Stimulated activated CD8-positive, alpha-beta memory T cell treated with anti-CD3 and anti-CD28 coated beads, Interleukin-4, amount 100 ng/mL, for 1 hour (primary cell): ENCODE measurements at places on chromosomes 6 and 20.

- no peak for DNase-seq
Observed at GRCh38 chr20:58901488-58902402, 49.2 kb downstream of the GNAS start.

GRCh38 chr6:110474500-110474899, 1.9 kb downstream of the SLC22A16 start:
- DNase-seq, result no peak

DNA sequence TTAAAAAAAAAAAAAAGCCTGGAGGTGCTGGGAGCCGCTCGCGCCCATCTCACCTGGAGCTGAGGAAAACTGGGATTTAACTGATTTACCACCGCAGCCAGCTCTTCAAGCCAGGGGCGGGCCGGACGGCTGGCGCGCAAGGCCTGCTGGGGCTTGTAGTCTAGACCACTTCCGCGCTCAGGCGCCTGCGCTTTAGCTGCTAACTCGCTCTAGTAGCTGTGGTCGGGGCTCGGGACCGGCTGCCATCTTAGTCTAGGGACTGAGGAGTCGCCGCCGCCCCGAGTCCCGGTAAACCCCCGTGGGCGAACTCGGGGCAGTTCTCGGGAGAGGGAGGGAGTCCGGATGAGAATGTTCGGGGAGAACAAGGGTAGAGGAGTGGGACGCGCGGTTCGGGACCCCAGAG, at the start of gene ITCH:
TSS of gene ITCH (plus strand) at position 212 of the 403 bp plus-strand sequence. CDS start 30,539 bp downstream, outside the sequence.
- peak; percentile 86 for DNase-seq

GRCh38 chr20:25539742-25540672, 45.3 kb downstream of the NINL start:
- no peak for DNase-seq

- DNase-seq, result no peak
Observed at GRCh38 chr6:122692807-122693580, 82.8 kb downstream of the PKIB start.

- no peak for DNase-seq
Observed at GRCh38 chr20:35954907-35955251, 577 bp upstream of the SCAND1 start.

GRCh38 chr6:146673069-146673468, 74.3 kb downstream of the ADGB start:
- no peak for DNase-seq

DNA sequence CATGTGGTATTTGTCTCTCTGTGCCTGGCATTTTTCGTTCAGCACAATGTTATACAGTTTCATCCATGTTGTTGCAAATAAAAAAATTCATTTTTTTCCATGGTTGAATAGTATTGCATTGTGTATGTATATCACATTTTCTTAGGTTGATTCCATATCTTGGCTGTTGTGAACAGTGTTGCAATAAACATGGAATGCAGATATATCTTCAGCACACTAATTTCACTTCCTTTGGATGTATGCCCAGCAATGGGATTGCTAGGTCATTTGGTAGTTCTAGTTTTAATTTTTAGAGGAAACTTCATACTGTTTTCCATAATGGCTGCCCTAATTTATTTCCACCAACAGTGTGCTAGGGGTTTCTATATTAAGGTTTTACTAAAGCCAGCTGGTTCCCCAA, 52.6 kb downstream of the GFRAL start:
- DNase-seq, result no peak

- DNase-seq, result peak; percentile 28
Observed at GRCh38 chr20:52410182-52410647, 218.6 kb upstream of the ZFP64 start.

- DNase-seq, result no peak
Observed at GRCh38 chr6:156783958-156784357, 6.8 kb downstream of the ARID1B start.

- no peak for DNase-seq
Observed at GRCh38 chr6:121951123-121951522, 448.3 kb upstream of the HSF2 start.

DNA sequence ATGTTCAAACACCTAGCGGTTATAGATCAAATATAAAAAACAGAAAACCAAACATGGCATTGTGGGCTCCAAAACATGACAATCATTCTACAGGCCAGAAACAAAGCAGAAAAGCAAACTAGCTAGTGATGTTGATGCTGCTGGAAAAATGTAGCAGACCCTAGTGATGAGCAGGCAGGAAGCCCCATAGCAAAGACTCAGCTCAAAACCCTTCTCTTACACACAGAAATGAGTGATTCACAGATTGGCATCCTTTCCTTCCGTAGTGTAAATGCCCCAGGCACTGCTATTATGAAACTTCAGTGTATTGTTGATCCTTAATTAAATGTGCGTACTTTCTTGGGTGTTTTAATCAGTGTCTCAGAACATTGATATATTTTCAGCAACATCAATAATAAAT, 425.1 kb downstream of the UTRN start:
- DNase-seq, result no peak

- no peak for DNase-seq
Observed at GRCh38 chr6:130307752-130308361, 58.0 kb upstream of the TMEM200A start.

DNA sequence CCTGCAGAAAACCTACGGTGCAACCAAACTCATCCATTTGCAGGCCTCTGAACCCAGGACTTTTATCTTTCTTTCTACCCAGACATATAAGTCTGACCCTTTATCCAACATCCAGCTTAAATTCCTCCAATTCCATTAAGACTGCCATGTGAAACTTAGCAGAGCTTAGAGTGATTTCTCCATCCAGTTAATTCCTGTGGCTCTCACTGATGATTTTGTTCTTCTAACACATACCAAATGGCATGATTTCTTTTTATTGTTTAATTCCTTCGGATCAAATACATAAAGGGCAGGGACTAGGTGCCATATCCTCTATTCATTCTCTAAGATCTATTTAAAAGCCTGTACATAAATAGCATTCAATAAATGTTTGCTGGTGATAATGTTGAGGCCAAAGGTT, 92.9 kb downstream of the TASP1 start:
- DNase-seq, result no peak

DNA sequence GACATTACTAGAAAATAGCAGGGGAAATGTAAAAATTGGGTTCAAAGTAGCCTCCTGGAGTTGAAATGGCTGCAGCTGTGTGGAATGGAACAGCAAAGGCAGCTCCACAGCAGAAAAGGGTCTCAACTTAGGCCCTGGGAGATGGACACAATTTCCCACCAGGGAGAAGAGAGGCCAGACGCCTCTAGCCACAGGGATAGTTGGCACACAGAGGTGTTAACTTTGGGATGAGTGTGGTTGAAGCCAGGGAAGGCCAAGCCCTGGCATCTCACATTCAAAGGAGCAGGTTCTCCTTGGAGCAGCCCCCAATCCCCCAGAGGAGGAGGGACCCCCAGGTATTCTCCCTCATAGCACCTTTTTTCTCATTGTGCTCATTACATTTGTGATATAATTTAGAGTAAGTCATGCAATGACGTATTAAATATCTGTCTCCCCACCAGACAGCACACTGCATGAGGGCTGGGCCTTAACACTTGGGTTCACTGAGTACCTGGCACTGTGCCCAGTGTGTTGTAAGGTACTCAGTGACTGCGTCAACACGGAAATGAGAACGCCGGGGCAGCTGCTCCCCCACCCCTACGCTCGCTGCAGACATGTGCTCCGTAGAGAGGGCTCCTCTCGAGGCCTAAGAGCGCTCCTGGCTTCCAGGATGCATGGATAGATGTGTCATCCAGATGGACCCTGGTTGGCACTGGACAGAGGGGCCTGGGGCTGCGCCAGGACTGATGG, 76.0 kb upstream of the CD93 start:
- DNase-seq, result no peak

- no peak for DNase-seq
Observed at GRCh38 chr20:51831866-51832265, 29.5 kb upstream of the SALL4 start.

- no peak for DNase-seq
Observed at GRCh38 chr6:89449193-89449592, 16.2 kb downstream of the ANKRD6 start.

GRCh38 chr20:57124800-57125517, 141.5 kb downstream of the BMP7 start:
- DNase-seq, result no peak

GRCh38 chr6:143970456-143971218, 37.4 kb downstream of the PLAGL1 start:
- no peak for DNase-seq

- no peak for DNase-seq
Observed at GRCh38 chr20:1163653-1164052, 21.1 kb downstream of the TMEM74B start.

- DNase-seq, result no peak
Observed at GRCh38 chr20:57671662-57672061, 38.2 kb downstream of the PMEPA1 start.

DNA sequence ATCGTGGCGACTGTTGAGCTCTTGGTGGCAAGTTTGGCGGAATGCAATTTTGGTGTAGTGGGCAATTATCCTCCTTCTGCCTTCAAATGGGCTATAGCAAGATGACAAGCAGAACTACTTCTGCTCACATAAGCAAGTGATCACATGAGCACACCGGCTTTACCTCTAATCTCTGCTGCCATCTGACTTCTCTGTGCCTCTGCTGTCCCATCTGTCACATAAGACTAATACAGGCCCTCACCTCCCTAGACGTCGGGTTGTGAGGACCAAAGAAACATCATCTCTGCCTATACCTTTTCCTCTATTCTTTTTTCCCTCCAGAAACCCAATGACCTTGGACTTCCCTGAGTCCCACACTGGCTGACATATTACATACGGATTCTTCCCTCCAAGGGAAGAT, 13.3 kb upstream of the WTAP start:
- no peak for DNase-seq

DNA sequence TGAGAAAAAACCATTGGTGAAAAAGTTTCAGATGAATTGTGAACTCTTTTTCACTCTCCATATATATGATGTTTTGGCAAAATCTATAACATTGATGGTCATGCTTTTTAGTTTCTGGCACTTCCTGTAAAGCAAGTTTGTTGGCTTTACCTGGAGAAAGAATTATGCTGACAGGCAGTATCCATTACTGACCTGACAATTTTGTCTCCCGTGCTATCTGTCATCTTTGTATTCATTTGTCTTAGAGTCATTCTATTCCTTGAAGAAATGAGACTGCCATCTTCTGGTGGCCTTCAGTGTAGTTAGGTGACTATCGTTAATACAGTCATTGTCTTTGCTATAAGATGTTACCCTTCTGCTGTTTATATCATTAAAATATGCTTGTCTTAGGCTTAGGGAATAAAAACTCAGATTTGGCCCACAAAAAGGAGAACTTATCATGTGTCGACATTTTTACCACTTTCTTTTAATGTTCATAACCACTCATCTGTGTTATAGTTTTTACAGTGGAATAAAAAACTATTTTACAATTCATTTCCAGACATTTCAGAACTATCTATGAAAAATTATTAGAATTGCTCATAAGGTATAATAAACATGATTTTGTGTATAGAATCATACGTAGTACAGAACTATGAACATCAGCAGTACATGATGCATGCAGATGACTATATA, 707.0 kb downstream of the EPM2A start:
- no peak for DNase-seq

DNA sequence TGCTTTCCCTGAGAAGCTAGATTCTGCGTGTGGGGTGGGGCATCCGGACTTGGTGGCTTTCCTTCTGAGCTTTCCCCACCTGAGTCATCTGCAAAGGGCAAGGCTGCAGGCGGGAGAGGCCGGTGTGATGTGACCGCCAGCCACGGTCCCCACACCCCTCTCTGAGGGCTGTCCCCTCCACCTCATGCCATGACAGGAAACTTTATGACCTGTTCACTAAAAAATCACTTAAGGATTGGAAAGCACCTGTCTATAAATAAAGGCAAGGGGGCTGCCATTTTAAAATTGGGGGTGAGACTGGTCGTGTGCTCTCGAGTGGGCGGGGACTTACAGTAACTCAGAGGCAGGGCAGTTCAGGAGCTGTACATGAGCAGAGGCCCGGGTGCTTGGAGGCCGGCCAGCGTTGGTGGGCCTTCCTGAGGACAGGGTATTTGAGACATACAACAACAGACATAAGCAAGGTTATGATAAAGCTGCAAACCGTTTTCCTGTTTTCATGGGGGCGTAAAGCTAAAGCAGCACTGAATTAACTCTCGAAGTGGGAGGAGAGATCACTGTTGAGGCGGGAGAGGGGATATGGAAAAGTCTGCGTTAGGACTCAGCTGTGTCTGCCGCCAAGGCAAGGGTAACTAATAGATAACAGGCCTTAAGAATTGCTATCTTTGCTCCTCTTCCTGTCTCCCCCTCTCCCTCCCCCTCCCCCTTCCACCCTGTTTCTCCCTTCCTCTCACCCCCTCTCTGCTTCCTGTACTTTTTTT, 16.1 kb upstream of the SERPINB1 start:
- DNase-seq, result no peak

- DNase-seq, result no peak
Observed at GRCh38 chr20:22808628-22809027, 224.3 kb upstream of the FOXA2 start.

GRCh38 chr6:165658395-165659058, 4.5 kb downstream of the PDE10A start:
- no peak for DNase-seq

- DNase-seq, result no peak
Observed at GRCh38 chr6:138428944-138429598, 25.0 kb downstream of the HEBP2 start.

- no peak for DNase-seq
Observed at GRCh38 chr6:65984089-65984488, 277.1 kb upstream of the EYS start.

DNA sequence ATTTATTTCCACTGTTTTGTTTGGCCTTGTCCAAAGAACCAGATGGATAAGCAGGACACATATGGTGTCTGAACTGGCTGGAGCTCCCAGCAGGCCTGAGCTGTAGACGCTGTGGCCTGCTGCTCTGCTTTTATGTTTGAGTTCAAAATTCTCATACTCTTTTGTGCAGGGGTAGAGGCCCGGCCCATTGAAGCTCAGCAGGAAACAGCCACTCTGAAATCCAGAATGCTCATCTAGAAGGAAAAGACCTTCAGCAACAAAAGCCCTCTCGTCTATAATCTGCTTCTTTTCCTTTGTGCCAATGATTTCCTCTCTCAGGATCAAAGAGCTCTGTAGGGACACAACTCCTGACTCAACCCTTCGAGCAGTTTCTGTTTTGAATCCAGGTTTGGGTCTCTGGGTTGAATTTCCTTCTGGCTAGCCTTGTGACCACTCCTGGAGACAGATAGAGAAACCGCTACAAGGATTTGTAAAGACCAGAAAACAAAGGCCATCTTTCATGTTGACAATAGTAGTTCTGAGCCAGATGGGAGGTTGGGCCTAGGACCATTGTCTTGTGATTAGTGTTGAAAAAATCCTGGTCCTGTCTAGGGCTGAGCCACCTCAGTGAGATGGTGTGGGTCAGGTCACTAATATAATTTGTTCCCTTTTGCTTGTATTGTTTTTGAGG, 446.7 kb downstream of the BCKDHB start:
- no peak for DNase-seq

GRCh38 chr6:76681781-76682180, 609.3 kb upstream of the IMPG1 start:
- no peak for DNase-seq

- no peak for DNase-seq
Observed at GRCh38 chr6:37242429-37243052, 15.0 kb upstream of the TBC1D22B start.

GRCh38 chr6:70270287-70271005, 32.4 kb downstream of the COL9A1 start:
- no peak for DNase-seq
